ENCODE measurements at places on chromosomes 16 and 17. TPM values are rescaled to one million over a fixed set of nuclear protein-coding genes. Genes with fewer than 3 reads are reported as not detected.

Gene UTS2R
- total RNA-seq: not detected

Gene MPRIP
- 338 TPM for total RNA-seq

DNA sequence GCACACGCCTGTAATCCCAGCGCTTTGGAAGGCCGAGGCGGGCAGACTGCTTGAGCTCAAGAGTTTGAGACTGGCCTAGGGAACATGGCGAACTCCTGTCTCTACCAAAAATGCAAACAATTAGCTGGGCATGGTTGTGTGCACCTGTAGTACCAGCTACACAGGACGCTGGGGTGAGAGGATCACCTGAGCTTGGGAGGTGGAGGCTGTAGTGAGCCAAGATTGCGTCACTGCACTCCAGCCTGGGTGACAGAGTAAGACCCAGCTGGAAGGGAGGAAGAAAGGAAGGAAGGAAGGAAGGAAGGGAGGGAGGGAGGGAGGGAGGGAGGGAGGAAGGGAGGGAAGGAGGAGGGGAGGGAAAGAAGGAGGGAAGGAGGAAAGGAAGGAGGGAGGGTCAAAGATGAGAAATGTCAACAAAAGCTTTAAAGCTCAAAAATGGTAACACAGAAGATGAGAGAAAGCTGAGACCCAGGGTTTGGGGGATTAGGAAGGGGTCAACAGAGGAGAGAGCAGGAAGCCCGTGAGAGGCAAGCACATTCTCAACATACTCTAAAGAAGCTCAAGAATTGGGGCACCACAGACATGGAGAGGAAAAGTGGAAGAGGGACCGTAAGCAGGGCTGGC is 5.0 kb upstream of the KRT19 start:
- no peak for DNase-seq

- DNase-seq: no peak
Measured at GRCh38 chr16:58276346-58276951, 18.4 kb downstream of the PRSS54 start.

DNA sequence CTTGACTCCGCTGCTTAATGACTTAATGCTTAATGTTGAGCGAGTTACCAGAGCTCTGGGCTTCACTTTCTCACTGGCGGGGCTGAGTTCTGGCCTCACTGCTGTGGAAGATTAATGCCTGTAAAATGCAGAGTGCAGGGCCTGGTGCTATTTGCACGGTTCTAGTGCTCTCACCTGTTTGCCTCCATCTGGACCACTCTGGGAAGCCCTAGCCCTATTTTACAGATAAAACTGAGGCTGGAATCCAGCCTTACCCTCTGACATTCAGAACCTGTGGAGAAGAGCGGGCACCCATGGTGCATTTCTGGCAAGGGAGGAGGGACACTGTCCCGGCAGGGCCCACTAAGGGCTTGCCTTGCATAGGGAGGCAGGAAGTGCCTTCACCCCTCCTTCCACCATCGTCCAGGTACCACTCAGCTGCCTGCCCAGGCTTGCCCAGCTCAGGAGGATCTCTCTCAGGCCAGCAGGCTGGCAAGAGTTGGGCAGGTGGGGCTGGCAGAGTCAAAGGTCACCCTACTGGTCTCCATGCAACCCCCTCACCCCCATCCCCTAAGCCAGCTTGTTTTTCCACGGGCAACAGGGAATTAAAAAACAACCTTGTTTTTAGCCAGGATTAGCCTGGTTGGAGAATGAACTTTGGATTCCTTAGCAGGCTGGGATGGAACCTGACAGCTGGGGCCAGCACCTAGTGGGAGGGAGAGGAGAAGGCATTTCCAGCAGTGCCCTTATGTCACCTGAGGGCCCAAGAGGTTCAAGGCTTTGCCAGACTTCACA is 4.1 kb upstream of the UBALD1 start:
- DNase-seq: no peak

GRCh38 chr16:66520406-66521170 is 29.3 kb downstream of the TK2 start:
- DNase-seq: peak; percentile 87

GRCh38 chr17:66425756-66426396 is 123.5 kb downstream of the PRKCA start:
- DNase-seq: no peak

DNA sequence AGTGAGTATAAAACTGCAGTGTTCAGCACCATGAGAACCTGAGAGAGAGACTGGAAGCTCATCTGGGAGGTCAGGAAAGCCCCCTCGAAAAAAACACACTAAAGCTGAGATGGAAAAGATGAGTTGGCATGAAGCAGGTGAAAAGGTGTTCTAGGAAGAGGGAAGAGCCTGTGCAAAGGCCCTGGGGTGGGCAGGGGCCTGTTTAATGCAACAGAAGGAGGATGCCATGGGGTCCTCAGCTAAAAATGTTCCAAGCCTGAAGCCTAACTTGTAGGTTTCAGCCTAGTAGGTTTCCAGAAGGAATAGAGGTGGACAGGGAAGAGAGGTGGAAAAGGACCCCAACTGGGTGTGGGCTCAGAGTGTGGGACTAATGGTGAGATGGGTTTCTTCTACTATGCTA is 242.3 kb upstream of the ZFHX3 start:
- DNase-seq: no peak

DNA sequence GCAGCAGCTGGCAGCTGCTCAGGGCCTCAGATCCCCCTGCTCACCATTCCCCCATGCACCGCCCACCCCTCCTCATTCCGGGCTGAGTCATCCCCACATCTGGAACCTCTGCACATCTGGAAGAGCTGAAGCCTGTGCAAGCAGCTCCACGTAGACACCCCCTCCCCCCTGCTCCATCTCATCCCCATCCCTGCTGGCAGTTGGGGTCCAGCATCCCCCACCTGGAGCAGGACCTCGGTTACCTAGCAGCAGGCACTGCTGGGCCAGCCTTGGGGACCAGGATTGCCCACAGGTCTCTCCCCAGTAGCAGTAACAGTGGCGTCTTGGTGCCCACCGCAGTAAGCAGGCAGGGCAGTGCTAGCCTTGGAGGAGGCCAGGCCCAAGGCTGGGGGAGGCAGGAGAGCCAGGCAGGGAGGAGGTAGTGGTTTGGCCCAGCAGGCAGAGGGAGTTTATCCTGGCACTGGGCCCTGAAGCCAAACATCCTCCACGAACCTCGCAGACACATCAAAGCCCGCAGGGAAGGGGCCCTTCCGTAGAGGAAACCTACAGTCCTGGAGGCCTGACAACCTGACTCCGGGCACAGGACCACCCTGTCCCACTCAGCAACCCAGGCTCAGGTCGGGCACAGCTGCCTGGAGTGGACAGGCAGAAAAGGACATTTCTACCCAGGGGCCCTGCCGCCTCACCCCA is 7.7 kb upstream of the TMEM92 start:
- no peak for DNase-seq

Gene CDH13
- total RNA-seq: 8.7 TPM

- DNase-seq: peak; percentile 59
Measured at GRCh38 chr16:88351491-88352101, 31.2 kb upstream of the ZNF469 start.

Gene NTN3
- 1.7 TPM for total RNA-seq

GRCh38 chr16:75087375-75087979 is 29.1 kb downstream of the LDHD start:
- DNase-seq: peak; percentile 87

Gene ERBB2
- 65.1 TPM for total RNA-seq

Gene TUFM
- 176 TPM for total RNA-seq

Gene CFAP97D1
- not detected for total RNA-seq

DNA sequence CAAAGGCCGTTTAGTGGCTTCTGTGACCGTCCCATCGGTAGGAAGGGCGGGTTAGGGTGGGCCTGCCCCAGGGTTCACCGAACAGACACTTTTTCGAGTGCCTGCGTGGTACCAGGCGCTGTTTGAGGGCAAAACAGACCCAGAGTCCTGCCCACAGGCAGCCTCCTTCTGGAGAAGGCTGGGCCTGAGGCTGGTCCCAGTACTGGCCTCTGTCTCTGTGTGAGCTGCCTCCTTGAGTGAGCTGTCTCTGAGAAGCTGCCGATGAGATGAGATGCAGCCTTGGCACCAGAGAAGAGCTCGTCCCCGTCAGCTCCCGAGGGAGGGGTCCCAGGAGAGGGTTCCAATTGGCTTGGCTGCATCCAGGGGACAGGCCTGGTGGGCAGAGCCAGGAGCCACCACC is 53.1 kb downstream of the NKD1 start:
- DNase-seq: no peak

DNA sequence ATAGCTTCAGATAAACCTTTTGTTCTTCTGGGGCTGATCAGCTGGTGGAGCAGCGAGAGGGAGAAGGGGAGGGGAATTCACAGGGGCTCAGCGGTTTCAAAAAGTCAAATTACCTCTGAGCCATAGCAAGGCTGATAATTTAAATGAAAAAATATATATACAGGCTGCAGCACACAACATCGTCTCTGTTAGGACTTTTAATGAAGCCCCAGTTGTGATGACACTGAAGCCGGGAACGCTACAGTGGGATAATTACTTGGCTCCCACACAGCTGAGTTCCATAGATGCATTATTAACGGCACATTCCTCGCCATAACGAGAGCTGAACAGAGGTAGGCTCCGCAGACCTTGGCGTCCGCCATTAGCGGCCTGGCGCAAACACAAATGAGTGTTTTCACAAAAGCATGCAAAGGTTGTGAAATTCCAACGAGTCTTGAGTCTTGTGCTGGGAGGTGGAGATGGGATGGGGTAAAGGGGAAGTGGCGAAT is 216.0 kb downstream of the C16orf78 start:
- DNase-seq: no peak

GRCh38 chr17:82915757-82916027 is 75.9 kb upstream of the ZNF750 start:
- DNase-seq: no peak

- no peak for DNase-seq
Measured at GRCh38 chr17:42442196-42442565, 16.5 kb upstream of the ATP6V0A1 start.

DNA sequence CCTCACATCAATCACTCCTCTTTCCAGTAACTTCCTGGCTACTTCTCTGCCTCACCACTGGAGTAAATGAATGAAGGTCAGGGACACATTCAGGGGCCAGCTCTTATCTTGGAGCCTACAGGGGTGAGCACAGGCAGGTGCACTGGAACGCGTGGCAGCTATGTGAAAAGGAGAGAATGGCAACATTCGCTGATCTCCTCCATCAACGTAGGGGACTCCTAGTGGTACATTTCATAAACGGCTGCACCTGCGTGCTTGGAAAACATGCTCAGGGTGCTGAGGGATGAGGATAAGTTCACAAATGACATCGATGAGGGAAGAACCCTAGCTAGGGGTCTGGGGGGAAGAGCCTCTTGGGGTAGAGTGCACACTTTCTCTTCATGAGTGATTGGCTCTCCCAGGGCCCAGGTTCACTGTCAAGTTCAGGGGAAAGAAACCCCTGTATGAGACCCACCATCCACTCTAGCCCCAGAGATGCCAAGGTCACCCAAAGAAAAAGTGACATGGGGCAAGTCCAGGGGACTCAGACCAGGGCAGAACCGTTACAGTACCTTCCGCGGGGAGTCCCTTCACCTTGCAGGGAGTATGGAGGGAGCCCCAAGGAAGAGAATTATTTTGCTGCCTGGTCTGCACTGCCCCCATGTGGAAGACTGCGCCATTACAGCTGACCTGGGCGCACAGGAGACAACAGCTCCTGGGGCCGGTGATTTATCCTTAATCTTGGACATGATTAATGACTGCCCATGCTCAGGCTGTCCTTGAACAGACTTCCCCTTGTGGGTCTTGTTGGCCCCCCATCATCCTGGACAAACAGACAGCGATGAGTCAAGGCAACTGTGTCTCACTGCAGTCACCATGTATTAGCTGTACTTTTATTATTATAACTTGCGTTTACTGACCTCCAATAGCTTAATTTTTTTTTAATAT is 30.1 kb downstream of the VAC14 start:
- DNase-seq: peak; percentile 79
